Kidney capillary endothelial cell (primary cell): ENCODE measurements at places on chromosomes 3 and 15.

DNA sequence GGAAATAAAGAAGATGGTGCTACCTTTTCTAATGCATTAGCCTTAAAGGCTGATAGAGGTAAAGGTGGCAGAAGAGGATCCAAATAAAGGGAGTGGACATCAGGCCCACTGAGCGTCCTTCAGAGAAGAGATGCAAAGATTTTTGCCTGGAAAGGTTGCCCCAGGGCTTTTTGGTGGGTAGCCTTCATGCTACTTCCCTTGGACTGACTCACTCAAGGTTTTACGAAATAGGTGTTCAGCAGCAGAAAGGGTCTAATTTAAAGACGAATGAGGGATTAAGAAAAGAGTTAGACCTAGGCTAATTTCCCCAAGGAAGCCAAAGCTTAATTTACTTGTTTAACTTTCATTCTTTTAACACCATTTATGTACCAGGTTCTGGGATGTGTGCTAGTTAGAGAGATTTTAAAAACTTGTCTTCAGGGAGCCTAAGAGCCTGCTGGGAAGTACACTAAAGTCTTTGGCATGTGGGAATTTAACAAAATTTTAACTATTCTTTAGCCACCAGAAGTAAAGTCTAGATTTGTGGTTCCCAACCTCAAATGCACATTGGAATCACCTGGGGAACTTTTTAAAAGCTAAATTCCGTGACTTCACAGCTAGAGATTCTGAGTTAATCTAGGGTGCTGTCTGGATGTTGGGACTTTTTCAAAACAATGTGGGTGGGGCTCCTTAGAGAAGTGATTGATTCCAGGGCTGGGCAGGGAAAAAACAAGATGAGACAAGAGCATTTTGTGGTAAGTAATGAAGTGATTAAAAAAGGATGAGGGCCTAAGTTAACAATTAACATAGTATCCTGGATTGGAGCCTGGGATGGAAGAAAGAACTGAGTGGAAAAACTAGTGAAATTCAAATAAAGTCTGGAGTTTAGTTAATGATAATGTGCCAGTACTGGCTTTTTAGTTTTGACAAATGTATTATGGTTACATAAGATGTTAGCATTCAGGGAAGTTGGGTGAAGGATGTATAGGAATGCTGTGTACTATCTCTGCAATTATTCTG lies 3.4 kb downstream of the IL20RB start:
- no peak for DNase-seq

GRCh38 chr3:38477057-38477820 lies 18.9 kb upstream of the EXOG start:
- no peak for DNase-seq

DNA sequence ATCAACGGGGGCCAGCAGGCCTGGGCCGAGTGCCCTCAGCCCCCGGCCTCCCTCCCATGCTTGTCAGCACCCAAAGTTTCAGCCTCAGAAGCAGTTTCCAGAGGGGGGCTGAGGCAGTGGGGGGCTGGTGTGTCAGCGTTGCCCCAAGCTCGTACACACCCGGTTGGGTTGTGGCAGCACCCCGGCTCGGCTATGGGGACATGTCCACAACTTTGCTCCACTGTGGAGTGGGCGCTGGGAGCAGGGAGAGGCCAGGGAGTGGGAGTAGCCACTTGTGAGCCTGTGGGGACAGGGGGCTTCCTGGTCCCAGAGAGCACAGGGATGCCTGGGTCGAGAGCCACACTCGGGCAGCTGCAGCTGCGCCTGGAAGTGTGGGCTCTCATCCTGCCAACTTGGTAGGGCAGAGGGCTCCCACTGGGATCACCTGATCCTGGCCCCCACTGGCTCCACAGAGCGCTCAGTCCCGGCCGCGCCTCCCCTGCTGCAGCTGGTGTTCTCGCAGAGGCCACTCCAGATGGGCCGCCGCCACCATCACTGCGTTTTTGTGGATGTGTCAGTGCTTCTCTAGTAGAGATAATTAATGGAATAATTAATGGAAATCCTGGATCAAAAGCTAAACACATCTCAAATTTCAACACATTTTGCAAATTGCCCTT lies 75.1 kb downstream of the NR1D2 start:
- DNase-seq, result no peak

- peak; percentile 96 for DNase-seq
These were observed 120.1 kb upstream of the UBE2E1 start for GRCh38 chr3:23685541-23686258.

DNA sequence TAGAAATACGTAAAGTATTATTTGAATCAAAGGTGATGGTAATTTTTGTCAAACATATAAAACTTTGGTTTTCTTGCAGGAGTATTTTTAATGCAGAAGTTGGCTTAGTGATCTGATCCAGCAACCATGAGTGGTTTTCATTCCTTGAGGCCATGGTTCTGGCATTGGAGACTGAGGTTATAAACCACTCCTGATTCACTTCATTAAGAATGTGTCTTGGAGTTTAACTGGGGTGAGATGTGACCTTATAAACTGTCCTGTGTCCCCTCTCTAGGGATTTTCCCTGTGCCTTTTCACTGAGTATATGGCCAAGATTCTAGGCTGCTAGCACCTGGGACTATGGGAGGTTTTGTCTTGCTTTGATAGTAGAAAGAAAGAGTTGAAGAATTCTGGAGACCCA lies 94.3 kb downstream of the RYR3 start:
- no peak for DNase-seq

GRCh38 chr3:126083913-126084767 lies at the start of gene SLC41A3:
SLC41A3 (minus strand) TSS chr3:126084124; CDS start chr3:126068219, 15,905 bp downstream.
- DNase-seq, result peak; percentile 58

DNA sequence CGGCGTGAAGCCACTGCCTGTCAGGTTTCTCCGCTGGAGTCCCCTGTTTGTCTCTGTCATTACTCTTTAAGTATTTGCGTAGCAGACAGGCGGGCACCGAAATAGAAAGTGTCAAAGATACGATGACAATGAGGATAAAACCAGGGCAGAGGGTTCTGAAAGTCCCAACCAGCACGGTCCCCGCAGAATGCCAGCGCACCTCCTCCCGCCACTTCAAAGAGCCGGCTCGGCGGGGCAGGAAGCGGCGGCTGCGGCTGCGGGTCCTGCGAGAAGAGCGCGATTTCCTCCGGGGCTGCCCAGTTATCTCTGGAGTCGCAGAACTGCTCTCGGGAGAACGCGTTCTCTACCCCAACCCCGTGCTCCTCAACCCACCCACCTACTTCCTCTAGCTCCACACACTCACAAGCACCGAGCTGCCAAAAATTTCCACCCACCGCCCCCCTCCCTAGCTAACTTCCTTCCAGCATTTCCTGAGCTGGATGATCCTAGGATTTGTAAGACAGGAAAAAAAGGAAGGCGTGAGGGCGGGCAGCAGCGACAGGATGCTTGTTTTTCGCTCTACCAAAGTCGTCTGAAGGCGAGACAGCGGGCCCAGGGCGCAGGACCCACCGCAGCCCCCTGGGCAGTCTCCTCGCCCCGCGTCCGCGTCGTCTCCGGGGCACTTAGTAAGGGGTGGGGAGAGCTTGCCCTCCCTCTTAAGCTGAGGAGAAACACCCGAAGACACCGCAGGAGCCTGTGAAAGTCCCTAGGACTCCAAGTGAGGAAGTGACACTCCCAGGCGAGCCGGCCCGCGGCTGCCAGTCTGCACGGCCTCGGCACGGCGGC lies at the start of gene ARHGAP31:
Gene ARHGAP31, plus strand, starts transcription at position 513 of the 825 bp plus-strand sequence. CDS start 522 bp downstream, outside the sequence.
- peak; percentile 95 for DNase-seq

- DNase-seq, result peak; percentile 23
These were observed 1.1 kb downstream of the RAF1 start for GRCh38 chr3:12662593-12663400.

DNA sequence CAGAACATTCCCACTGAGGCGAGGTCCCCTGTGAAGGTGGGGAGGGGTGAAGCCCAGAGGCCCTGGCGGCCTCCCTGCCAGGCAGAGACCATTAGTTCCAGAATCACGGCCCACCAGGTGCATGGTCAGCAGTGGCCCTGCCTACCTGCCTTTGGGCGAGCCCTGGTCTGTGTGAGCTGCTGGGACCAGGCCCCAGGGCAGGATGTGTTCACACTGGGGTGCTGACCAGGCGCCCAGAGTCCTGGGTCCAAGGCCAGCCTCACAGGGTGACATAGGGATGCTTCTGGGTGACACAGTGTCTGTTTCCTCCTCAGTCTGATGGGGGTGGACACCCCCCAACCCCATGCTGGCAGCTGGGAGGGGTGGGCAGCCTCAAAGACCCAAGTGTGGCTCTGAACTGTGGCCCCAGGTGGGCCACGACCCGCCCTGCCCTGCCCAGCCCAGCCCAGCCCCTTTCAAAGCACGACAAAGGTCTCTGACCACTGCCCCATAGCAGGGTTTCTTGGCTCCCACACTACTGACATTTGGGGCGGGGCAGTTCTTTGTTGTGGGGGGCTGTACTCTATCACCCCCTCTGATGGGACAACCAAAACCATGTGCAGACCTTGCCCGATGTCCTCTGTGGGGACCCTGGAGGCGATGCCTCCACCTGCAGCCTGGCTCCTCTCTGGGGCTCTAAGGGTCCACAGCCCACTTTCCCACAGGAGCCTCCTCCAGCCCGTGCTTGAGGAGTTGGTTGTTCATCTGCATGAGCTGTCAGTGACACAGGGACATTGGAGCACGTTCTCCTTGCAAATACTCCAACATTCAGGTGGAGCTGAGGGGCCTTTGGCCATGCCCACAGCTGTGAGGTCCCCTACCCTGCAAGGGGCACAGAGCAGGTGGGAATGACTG lies 44.8 kb upstream of the SLC41A3 start:
- no peak for DNase-seq

GRCh38 chr3:118269537-118270125 lies 765.0 kb downstream of the IGSF11 start:
- no peak for DNase-seq

GRCh38 chr3:169255511-169255910 lies 408.0 kb downstream of the MECOM start:
- DNase-seq, result no peak

DNA sequence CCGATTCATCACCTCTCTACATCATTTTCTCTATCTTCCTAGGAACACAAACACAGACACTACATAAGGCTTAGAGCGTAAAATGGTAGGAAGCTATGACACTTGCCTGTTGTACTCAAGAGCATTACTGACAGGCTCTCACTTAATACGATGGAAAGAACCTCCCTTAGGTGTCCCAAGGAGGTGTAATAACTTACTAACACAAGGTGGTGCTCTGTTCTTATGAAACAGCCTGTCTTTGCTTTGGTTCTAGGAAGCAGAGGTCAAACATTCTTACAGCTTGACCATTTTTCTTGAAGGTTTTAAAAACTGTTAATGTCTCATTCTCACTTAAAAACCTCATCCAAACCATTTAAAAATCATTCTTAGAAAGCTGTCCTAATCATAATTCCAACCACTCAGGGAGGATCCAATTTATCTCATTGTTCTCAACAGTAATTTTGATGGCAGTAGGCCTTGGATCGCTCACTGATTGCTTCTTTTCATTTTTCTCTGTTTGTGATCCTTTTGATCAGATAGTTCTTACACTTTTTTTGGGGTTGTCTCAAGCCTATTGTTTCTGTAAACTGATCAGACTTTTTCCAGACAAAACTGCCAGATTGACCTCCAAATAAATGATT lies 317.8 kb upstream of the AGTR1 start:
- peak; percentile 63 for DNase-seq

GRCh38 chr3:40130721-40131120 lies 178.8 kb upstream of the EIF1B start:
- DNase-seq, result no peak

DNA sequence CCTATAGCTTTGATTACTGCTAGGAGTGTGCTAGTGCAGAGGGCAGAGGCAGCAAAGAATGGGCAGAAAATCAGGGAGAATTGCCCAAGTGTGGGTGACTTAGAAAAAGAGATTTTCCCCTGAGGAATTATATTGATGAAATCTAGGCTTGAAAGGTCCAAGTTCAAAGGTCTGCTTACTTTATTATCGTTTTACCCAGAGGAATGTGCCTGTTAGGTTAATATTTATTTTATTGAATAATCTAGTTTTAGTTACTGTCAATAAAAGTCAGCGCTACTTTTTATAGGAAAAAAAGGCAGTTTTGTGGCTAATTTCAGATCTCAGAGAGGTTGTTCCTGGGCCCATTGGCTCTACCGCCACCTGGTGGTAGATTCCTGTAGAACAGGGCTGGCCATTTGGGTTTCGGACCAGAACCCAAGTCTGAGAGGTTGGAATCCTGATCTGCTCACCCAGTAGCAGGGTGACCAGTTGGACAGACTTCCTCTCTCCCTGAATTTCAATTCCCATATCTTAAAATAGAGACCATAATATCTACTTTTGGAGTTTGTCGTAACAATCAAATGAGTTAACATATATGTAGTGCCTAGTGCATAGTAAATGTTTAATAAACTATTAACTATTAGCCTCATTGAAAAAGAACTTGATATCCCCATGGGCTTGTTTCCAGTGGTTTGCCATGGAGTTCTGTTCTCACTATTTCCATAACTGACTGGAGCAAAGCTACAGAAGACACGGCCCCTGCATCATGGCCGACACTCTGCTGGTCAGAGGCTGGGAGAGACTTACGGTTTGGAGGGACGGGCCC lies 62.7 kb upstream of the ZNF148 start:
- DNase-seq, result peak; percentile 41

DNA sequence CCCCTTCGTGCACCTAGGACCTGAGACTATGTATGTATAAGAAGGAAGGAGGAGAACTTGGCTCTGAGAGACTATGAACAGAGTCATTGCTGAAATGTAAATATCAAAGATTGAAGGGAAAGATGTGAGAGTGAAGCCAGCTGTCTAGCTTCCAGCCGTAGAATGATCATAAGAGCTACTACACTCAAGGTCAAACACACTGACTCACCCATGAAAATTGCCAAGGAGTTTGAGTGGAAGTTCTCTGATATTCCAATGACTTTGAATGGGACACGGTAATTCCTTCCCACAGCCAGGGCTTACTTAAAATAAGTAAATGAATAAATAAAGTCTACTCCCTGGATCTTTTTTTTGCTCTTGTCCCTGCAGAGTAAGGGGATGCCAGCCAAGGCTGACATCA lies 398.9 kb upstream of the TPRG1 start:
- DNase-seq, result no peak

- DNase-seq, result no peak
These were observed 197.9 kb downstream of the RYR3 start for GRCh38 chr15:33508703-33509102.

GRCh38 chr3:12495749-12496452 lies 11.6 kb downstream of the TSEN2 start:
- DNase-seq, result no peak

DNA sequence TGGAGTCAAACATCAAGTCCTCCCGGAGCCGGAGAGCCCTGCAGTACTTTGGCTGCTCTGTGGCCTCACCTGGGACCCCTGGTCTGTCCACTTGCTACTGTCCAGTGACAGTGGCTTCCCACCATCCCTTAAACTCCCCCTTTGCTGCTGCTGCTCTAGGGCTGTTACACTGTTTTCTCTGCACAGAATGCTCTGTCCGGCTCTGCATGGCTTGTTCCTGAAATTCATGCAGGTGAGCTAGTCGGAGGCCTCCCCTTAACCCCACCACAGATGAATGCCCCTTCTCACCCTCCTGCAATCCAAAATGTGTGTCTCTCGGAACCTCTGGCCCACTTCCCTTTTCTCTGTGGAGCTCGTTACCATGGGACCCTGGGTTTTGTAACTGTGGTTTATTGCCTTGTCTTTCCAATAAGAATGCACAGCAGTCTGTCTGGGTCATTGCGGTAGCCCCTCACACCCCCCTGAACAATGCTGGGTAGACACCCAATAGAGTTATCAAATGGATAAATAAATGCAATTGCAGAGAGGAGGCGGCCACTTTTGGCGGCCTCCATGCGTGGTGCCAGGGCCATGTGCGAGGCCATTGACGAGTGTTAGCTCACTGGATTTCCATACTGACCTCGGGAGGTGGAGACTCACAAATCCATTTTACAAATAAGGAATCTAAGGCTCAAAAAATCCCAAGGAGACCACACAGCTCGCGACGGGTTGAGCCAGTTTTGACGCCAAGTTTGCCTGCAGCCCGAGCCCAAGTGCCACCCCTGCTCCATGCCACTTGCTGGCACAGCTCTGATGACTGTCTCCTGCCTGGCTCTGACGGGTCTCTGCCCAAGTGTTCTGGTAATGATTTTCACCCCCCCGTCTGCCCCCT lies 48.5 kb downstream of the RGMA start:
- DNase-seq, result no peak
